Non-pigmented ciliary epithelial cell (primary cell): ENCODE measurements at places on chromosomes 1 and 21.
A peak's percentile ranks its signal among the peaks of the same experiment; 100 is the strongest.

GRCh38 chr1:208174731-208175507 lies 69.3 kb downstream of the PLXNA2 start:
- no peak for DNase-seq

GRCh38 chr21:23780326-23780725 lies 1827.0 kb downstream of the MRPL39 start:
- DNase-seq: no peak

DNA sequence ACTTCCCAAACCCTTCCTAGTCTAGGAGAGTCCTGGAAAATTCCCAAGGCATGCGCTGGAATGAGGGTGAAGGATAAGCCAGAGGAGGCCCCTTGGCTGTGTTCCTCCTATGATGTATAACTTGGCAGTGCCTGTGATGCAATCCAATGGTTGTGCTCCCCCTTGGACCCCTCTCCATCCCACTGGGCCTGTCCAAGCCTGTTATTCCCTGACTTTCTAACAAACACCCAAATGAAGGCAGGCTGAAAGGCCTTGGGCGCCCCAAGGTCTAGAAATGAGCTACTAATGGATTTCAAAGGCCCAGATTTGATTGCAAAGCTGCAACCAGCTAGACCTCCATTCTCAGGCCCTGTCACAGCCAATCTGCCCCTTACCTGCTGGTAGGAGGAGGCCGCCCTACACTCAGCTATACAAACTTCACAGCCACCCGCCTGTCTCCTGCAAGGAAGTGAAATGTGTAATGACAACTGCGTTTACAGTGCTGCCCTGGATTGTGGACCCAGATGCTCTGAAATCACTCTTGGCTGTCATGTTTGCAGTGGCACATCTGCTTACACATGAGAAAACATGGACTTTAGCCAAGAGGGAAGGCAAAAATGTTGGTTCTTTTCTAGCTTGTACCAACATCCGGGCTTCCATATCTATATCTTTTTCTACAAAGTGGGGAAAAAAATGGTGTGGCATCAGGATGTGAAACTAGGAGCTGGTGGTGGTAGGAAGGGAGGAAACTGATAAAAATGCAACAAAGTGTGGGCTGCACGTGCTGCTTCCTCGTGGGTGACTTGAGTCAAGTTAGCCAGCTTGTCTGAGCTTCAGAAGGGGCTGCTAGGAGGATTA lies 130.4 kb downstream of the TRABD2B start:
- DNase-seq: no peak

GRCh38 chr21:38300141-38300578 lies 43.4 kb downstream of the KCNJ15 start:
- no peak for DNase-seq

- no peak for DNase-seq
These were observed 9.0 kb upstream of the ABCG1 start for GRCh38 chr21:42209801-42210479.

DNA sequence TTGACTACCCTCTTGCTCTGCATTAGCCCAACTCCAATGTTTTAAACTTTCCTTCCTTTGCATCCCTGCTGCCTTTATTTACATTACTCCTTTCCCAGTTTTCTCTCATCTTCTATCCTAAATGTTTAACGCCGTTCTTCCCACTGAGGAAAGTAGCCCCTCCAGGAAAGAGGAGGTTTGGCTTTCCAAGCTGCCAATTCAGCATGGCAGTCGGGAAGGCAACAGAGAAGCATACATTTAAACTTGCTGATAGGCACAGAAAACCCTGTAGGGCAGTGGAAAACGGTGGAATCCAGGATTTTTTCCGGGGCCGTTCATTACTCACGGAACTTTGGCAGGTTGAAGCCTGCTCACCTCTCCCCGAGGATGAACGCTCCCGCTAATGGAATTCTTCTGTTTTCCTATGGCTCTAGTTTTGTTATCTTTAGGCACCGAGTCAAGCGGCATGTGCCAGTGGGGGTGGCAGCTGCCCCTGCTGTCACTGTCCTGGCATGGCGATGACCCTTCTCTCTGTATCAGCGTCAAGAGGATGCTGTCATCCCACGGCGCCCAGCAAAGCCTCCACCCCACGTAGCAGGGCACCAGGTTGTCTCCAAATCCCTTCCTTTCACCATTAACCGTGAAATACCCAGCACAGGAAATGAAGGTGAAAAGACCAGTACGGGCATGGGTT lies 48.3 kb downstream of the ZBTB18 start:
- no peak for DNase-seq

- no peak for DNase-seq
These were observed 7.4 kb upstream of the MGST3 start for GRCh38 chr1:165623624-165624023.

DNA sequence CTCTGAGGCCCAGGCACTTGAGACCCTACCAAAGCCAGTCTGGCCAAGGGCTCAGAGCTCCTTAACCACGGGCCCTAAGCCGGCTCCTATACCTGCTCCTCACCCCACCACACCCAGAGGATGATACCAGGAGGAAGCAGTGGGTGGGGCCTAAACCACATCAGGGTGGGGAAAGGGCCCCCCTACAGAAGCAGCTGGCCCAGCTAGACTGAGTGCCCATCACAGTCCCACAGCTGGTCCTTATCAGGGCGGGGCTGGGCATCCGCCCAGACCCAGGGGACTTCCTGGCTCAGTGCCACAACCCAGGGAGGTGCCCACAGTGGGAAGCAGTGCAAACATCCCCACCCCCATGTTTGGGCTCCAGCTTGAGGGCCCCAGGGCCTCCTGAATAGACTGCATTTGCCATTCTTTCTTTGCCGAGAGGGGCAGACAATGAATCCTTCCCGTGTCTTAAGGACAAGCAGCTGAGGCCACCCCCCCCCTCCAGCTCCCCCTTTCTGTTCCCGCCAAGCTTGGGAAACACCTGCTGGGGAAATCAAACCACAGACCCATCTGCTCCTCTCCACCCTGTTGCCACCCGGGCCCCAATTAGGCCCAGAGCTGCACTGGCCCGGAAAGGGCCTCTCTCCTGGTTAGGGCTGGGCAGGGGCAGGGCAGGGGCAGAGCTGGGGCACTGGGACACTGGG lies 6.2 kb downstream of the E2F2 start:
- DNase-seq: no peak

- DNase-seq: no peak
These were observed 290.4 kb downstream of the OLFM3 start for GRCh38 chr1:101706366-101706765.

DNA sequence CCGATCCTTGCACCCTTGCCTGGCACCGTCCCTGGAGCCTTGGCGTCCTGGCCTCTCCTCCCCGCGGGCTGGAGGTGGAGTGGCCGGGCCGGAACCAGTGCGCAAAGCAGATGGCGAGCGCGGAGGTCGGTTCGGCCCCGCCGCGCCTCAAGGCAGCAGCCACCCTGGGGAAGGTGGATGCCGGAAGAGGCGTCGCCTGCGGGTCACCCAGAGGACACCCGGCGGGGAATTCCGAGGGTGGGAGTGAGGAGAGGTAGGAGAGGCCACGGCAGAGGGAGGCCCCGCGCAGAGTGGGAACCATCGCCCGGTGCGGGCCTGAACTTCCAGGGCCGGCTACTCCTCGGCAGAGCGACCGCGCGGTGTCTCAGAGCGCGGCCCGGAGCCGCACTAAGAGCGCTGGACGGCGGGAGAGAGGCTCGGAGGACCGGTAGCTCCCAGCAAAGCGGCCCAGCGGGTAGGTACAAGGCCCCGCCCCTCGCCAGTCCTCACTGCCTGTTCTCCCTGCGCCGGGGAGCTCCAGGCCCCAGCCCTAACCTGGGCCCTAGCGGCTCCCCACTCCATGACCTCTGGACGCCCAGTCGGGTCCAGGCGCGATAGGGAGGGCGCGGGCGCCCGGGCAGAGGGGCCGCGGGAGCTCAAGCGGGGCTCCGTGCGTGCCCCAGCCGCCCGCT lies at the start of gene RNF207:
RNF207 (plus strand) TSS at position 271 of the 671 bp plus-strand sequence. CDS start 417 bp downstream, outside the sequence.
- peak; percentile 48 for DNase-seq

GRCh38 chr1:18064534-18064933 lies 43.1 kb upstream of the IGSF21 start:
- DNase-seq: no peak

- DNase-seq: no peak
These were observed 2.9 kb upstream of the PDZK1IP1 start for GRCh38 chr1:47192458-47193384.

- DNase-seq: no peak
These were observed 7.8 kb downstream of the PODN start for GRCh38 chr1:53069663-53070327.

- DNase-seq: no peak
These were observed 126.9 kb upstream of the ERRFI1 start for GRCh38 chr1:8152731-8153702.

GRCh38 chr1:227490478-227490877 lies 72.9 kb upstream of the ZNF678 start:
- DNase-seq: no peak

GRCh38 chr1:205920159-205920558 lies 23.1 kb downstream of the SLC26A9 start:
- no peak for DNase-seq

- no peak for DNase-seq
These were observed 10.7 kb upstream of the HNRNPU start for GRCh38 chr1:244874974-244875579.

DNA sequence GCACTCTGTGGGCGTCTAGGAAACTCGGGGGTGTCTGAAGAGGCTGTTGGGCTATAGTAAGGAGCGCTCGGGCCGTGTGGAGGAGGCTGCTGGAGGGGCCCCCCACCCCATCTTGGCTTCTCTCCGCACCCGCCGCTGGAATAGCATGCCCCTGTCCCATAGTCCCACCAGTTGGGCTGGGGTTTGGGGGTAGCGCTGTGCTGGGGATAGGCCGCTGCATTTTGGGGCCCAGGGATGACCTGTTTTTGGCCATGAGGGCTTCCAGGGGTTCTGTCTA lies 511 bp downstream of the EFNA3 start:
- no peak for DNase-seq

DNA sequence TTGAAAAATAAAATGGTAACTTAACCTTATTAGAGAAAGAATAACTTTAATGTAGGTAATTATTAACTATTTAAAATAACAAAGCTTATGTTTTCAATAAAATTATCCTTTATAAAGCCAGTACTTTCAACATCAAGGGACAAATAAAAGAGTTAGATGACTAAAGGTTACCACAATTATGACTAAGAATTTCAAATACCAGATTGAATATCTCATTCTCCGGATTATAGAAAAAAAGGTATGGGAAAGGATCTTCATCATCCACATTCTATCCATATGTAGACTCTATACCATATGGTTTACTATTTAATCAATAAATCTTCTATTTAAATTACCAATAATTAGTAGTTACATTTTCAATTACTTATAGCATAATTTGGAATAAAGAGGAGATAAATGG lies 62.8 kb downstream of the TOR3A start:
- no peak for DNase-seq

DNA sequence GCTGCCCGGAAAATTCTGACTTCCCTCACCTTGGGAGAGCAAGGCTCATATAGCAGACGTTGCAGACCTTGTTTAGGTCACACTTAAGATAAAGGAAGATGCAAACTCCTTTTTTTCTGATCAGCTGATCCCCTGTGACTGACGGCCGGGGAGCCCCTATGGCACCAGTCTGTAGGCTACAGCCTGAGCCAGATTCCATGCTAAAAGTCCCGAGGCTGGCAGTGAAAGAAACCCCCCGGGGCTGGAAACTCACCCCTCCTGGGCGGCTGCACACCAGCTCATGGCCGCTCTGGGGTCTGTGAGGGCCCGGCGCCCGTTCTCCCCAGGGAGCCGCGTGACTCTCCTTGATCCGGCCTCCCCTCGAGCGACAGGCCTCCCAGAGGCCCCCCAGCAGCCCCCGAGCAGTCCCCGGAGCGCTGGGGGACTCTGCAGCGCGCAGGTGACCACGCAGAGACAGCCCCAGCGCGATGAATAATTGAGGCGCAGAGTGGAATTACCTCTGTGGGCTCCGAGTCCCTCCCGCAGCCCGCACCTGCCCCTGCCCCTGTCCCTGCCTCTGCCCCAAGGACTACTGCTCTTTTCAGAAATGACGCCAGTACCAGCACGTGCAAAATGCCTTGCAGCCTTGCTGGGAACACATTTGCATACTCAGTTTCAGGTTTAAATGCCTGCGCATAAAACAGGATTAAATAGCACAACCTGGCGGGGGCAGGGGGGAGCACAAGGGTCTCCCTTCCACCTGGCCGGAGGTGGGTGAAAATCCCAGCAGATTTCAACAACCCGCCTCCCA lies 62.6 kb upstream of the CLDN14 start:
- no peak for DNase-seq

- DNase-seq: no peak
These were observed 60.6 kb downstream of the EVA1C start for GRCh38 chr21:32472890-32473765.

- DNase-seq: no peak
These were observed 4.8 kb upstream of the COX20 start for GRCh38 chr1:244830639-244831038.

- no peak for DNase-seq
These were observed 227.0 kb downstream of the PBX1 start for GRCh38 chr1:164785841-164786534.

DNA sequence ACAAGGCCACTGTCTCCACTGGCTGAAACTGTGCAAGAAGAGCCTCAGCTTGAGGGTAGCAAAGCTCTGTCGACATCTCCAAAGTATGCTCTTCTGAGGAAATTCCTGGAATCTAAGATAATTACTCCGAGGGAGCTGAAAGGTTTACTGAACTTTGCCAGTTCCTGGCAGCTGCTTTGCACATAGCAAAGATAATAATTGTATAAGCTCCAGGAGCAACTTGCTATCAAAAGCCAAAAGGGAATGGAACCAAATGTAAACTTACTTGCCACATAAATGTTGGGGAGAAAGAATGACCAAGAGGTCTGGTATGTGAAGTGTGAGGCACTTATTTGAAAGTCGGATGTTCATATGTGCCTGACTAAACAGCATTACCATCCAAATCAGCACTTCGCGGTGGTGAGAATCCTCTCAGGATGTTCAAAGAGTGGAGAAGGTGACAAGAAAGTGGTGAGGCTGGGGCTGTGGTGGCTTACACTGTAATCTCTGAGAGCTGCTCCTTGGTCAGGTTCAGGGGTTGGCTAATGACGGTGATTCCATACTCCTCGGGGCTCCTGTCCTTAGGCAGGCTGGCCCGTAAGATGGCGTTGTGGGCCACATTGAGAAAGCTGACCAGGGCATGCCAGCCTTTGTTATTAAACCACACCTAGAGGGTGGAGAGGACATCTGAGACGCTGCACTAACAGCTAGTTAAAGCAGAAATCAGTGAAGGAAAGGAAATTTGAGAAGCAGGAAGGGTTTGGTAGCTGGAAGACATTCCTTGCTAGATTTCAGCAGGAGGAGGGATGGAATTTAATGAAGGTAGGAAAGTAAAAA lies 100.0 kb downstream of the ABCA4 start:
- peak; percentile 95 for DNase-seq
